ENCODE measurements at places on chromosomes 2 and 18. TPM values are rescaled to one million over a fixed set of nuclear protein-coding genes. Genes with fewer than 3 reads are reported as not detected.

Gene TOGARAM2
- polyA plus RNA-seq = 3.8 TPM

Gene SERPINB4
- polyA plus RNA-seq = not detected

Gene ASB18
- polyA plus RNA-seq = 5.4 TPM

Gene NCKAP5
- 3.9 TPM for polyA plus RNA-seq

Gene SERPINB3
- polyA plus RNA-seq = not detected

Gene MRPL30
- polyA plus RNA-seq = 41.4 TPM

DNA sequence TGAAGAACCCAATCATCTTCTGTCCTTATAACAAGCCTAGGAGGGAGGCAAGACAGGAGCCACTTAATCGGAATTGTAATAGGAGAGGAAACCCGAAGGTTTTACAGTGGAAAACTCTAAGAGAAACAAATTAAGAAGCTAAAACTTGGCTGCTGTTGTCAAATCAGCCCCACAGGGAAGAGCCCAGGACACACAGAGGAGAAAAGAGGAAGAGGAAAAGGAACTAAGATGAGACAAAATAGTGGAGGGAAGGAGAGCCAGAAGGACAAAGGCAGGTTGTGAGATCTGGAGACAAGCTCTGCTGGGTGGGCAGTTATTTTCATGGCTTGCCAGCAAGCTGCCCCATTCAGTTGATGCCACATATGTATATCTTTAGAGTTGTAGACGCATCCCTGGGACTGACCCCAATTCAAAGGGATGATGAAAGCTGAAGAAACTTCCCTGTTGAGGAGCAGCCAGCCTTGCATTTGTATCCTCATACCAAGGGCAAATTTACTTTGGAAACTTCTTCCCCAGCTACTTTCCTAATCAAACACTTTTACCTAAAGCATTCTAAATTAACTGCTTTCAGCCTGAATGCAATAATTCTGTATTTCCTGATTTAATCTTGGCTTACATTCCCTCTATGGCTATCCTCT, 499.8 kb upstream of the MEIS1 start:
- peak; percentile 26 for DNase-seq

DNA sequence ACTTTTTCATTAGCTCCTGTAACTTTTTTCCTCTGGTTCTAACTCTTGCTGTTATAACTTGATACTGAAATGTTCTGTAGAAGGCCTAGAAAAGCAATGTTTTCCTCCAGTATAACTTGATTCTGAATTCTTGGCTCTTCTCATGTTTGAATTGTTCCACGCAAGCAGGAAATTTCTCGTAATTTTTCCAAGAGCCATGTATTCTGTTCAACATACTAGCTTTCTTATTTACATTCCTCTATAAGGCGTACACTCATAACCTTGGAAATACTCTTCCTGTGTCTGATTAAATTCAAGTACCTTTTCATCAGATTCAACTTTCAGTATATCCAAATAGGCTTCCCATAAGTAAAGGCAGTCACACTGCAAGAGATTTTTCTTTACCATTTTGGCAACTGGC, 109.1 kb downstream of the SMAD2 start:
- DNase-seq = peak; percentile 76

DNA sequence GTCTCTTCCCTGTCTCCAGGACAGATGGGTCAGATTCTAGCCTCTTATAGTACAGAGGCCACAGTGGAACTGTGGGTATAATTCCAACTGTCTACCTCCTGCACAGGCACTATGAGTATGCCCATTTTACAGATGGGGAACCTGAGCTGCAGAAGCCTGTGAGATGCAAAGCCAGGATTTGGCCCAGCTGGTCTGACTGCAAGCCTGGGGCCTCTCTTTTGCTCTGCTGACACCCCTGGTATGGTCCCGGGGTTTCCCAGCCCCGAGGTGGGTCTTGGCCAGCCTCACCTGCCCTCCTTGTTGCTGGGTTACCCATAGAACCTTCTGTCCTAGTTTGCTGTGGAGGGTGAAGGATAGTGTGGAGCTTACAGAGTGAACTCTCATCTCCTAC, 9.8 kb downstream of the HS6ST1 start:
- no peak for DNase-seq

GRCh38 chr2:75025633-75026380, 67.4 kb downstream of the POLE4 start:
- DNase-seq = no peak

DNA sequence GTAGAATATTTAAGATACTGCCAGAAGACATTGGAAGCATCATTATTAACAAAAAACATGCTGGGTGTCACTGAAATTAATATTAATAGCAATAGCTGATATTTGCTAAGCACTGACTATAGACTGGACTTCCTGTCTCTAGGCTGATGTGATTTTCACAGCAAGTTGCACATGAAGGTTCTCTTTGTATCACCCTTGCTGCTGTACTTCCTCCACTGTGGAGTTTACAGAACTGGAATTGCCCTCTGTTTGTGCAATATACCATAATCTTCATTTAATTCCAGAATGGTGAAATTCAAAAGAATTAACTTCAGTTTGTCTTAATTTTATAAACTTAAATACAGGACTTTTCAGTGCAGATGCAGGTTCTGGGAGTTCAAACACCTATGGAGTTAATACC, 585.1 kb downstream of the RNF144A start:
- no peak for DNase-seq

- DNase-seq = no peak
Observed at GRCh38 chr2:29983308-29983707, 61.9 kb upstream of the ALK start.
